RPMI7951 (cell line): ENCODE measurements at places on chromosomes 6 and 20.

- DNase-seq = peak; percentile 83
These were observed 31.3 kb downstream of the TRMT6 start for GRCh38 chr20:5918856-5919625.

DNA sequence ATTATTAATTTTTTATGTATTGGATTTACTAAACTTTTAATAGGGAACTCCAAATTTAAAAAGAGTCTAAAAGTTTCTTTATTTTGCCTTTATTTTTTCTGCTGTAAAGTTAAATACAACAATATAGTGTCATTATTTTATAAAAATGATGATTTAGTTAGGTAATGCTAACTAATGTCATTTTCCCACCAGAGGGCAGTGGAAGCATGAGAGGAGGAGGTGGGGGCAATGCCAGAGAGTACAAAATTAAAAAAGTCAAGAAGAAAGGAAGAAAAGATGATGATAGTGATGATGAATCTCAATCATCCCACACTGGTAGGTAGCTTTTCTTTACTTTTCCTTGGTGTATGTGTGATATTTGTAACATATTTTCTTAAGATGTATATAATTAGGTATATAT is 20.2 kb upstream of the FHL5 start:
- DNase-seq = peak; percentile 7

GRCh38 chr6:25051083-25051482 is 115.3 kb upstream of the RIPOR2 start:
- no peak for DNase-seq

GRCh38 chr20:24767623-24768100 is 181.4 kb upstream of the CST7 start:
- no peak for DNase-seq

DNA sequence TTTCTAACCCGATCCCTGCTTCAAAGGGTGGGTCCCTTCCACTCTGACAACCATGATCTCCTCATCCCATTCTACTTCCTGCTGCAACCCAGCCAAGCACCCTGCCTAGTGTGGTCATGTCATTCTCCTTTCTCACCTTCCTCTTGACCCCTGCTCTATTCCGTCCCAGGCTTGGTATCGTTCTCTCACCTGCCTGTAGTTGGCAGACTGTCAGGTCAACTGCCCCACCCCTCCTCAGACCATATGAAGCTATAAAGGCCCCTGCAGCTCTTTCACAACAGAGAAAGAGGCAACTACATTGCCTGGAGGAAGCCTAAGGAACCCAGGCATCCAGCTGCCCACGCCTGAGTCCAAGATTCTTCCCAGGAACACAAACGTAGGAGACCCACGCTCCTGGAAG is at the start of gene MUC21:
MUC21 (plus strand) TSS at position 280 of the 400 bp plus-strand sequence. CDS start 241 bp downstream, outside the sequence.
- DNase-seq = no peak

DNA sequence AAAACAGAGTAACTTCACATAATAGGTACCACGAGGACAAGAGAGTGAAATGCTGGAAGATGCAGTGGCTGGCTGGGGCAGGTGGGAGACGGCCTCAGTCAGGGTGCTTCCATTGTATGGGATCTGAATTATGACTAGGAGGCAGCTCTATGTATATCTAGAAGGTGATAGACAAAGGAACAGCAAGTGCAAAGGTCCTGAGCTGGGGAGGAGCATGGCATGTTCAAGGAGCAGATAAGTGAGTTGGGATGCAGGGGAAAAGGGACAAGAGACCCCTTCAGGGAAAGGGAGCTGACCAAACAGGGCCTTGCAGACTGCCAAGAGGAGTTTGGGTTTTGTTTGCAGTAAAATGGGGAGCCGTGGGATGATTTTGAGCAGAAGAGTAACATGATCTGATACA is 8.3 kb upstream of the SLC9A8 start:
- no peak for DNase-seq

GRCh38 chr6:55568808-55569439 is 10.1 kb downstream of the HMGCLL1 start:
- no peak for DNase-seq

GRCh38 chr6:135235716-135236115 is 54.6 kb downstream of the MYB start:
- DNase-seq = no peak

- peak; percentile 36 for DNase-seq
These were observed 674 bp downstream of the NRSN1 start for GRCh38 chr6:24126586-24127192.

DNA sequence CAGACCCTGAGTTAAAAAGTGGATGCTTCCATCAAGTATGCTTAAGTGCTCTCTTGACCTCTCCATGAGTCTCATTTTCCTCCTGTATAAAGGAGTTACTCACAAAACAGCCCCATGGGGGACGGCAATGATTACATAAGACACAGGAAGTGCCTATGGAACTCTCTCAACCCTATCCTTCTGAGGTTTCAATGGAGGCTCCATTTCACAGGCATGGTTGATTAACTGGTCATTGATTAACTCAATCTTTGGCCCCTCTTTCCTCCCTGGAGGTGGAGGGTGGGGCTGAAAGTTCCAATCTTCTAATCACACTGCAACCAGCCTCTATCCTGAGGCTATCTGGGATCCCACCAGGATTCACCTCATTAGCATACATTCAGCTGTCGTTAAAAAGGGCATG is 29.3 kb downstream of the CST8 start:
- no peak for DNase-seq

GRCh38 chr20:3461211-3461771 is 9.5 kb upstream of the ATRN start:
- DNase-seq = no peak

GRCh38 chr6:107868867-107869611 is 44.9 kb upstream of the SCML4 start:
- no peak for DNase-seq

GRCh38 chr20:39645131-39645530 is 683.0 kb downstream of the DHX35 start:
- DNase-seq = peak; percentile 16

- no peak for DNase-seq
These were observed 51.3 kb downstream of the KLHL32 start for GRCh38 chr6:96975852-96976251.

DNA sequence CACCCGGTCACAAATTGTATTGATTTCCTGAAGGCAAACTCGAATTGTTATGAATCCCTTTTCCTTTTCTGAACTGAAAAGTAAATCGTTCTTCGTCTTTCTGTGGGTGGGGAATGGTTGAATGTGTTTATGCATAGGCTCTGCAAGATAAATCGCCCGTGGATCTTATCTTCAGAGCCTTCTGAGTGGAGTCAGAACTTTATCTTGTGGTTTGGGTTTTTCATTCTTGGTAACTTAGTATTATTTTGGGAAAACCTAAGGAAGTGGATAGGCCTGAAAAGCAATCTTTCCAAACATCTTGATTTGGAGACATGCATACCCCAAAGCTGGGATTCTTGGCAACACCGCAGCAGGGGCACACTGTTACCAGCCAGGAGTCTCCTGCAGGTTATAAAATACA is 122.4 kb downstream of the MAP3K7 start:
- DNase-seq = no peak

GRCh38 chr6:7218406-7218988 is 94.5 kb downstream of the SSR1 start:
- DNase-seq = no peak

- DNase-seq = peak; percentile 46
These were observed 18.7 kb downstream of the ADRM1 start for GRCh38 chr20:62321521-62321948.

- no peak for DNase-seq
These were observed 54.0 kb downstream of the STK4 start for GRCh38 chr20:45020236-45020886.

DNA sequence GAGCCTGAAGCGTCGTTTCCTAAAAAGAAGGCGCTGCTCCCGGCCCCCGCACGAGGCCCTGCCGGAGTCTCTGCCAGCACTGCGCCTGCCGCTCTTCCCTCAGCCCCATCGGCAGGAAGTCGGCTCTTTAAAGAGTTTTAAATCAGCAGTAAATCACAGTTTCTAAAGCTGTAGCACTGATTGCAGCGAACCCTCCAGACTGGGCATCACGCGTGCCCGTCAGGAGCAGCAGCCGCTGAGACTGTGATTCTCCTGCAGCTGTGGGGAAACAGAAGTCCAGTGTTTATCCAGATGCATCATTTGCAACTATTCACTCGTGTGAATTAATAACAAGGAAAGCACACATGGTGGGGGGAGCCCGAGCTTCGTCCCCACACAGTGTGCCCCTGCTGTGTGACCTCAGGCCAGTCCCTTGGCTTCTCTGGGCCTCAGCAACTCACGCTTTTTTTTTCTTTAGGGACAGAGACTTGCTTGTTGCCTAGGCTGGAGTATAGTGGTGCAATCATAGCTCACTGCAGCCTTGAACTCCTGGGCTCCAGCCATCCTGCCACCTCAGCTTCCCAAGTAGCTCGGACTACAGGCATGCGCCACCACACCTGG is 28.3 kb downstream of the DLL1 start:
- no peak for DNase-seq

DNA sequence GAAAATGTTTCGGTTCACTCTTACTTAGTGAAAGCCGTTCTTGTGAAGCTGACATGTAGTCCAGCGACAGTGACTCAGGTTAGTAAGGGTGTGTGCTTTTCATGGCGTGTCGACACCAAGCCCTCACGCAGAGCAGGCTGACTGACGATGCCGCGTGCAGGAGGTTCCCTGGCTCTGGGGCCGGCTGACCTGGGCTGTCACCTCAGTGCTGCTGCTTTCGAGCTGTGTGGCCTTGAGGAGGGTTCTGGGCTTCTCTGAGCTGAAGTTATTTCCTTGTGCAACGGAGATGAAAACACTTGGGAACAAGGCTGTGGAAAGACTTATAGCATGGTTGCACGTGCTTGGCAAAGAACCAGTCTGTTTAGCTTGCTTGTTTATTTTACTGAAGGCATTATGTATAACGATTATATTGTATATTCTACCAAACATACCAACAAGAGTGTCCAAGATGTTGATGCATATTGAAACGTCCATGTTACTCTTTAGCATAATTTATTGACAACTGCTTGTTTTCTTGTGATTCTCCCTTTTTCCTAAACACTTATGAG is 59.2 kb downstream of the PHACTR3 start:
- DNase-seq = no peak
